Esophagus squamous epithelium (tissue), 5 donors: ENCODE measurements at places on chromosomes 3 and 15.

DNA sequence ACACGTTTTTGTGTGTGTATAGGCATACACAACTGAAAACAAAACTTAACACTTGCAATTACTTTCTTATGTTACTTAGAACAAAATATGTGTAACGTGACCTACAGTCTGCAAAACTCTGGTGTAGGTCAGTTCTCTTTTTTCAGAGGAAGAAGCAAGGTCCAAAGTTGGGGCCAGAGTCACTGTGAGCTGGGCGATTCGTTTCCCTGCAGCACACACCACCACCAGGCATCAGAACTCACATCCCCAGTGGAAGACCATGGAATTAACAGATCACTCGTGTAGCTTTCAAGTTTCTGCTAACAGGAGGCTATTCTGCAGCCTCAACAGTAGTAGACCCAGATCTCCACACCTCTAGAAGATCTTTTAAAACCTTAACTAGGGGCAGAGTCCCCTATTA lies 25.8 kb downstream of the ANP32A start:
- DNase-seq: no peak

DNA sequence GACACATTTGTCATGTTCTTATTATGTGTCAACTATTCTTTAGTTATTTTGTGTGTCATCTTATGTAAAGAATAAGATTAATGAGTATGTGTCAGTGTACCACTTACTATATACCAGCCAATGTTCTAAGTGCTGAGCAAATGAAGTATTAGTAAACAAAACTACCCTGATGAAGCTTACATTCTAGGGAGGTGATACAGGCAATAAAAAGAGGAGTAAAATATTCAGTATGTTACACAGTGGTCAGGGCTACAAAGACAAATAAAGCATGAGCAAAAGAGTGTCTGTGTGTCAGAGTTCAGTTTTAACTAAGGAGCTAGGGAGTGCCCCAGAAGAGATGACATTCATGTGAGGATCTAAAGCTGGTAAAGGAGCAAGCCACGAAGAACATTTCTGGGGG lies 79.1 kb downstream of the TRPC1 start:
- no peak for DNase-seq

- DNase-seq: peak; percentile 12
These were observed at the start of gene MST1R for GRCh38 chr3:49903451-49904424. Gene MST1R, minus strand, starts transcription at chr3:49903873. Its CDS starts 264 bp downstream, at chr3:49903609.

GRCh38 chr15:98113327-98113726 lies 152.8 kb downstream of the ARRDC4 start:
- no peak for DNase-seq

DNA sequence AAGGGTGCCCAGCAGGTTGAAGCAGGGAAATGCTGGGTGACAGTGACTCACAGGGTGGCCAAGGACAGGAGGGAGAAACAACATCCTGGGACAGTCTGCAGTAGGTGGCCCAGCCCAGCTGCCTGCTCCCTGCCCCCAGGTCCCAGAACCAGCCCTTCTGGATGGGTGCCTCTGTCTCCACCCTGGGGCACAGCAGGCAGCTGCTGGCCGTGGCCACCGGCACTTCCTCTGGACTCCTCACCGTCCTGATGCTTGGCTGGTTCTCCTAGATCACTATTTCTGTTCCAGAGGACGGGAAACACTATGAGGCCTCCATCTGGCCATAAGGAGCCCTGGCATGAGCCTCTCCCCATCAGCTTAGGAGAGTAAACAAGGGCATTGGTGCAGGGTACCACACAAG lies 258.9 kb downstream of the XXYLT1 start:
- no peak for DNase-seq

GRCh38 chr3:99199021-99199420 lies 297.5 kb upstream of the DCBLD2 start:
- DNase-seq: no peak

- no peak for DNase-seq
These were observed 476 bp downstream of the IP6K2 start for GRCh38 chr3:48716508-48716981.

DNA sequence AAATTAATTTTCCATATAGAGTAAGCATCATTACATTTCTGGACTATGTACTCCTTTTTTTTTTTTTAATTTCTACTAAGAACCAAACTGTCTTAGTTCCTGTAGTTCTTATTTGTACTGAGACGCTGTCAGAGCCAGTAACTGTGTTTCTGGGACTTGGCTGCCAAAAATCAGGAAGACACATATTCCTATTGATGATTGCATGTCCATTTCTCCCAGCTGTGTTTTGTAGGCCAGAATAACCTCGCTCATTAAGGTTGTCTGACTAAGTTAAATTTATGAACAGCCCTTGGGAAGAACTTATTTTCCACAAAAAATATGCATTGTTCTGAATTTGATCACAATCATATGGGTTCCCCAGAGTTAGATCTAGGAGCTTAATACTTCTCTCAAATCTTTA lies 29.5 kb downstream of the PLSCR5 start:
- no peak for DNase-seq

DNA sequence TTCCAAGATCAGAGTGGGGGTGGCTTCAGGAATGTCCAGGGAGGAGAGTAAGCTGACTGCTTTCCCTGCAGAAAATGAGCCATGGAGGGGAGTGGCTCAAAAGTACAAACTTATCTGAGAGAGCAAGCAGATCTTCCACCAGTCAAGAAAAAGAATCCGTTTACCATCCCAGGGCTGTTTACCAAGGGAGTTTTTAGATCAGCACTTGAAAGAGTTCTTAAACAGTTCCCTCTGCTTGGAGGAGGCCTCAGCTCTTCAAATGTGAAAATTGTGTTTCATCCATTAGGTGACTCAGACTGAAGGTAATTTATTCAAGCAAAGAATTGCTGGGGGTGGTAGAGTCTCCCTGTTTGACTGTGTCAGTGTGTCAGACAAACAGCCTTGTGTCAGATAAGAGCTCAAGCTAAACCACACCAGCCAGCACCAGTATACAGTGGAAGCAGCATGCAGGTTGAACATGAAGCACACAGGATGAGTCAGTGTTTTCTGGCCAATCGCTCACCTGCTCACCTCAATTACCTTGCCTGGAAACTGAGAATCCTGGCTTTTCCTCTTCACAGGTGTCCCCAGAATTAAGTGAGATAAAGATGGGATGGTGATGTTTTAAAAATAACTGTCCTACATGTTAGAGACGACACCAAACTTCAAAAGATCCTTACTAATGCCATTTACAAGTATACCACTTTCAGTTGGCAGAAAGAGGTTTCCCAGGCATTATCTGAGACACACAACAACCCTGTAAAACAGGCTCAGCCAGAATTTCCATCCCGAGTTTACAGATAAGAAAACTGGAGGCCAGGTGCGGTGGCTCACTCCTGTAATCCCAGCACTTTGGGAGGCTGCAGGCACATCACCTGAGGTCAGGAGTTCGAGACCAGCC lies 21.7 kb downstream of the SH3BP5 start:
- DNase-seq: no peak

DNA sequence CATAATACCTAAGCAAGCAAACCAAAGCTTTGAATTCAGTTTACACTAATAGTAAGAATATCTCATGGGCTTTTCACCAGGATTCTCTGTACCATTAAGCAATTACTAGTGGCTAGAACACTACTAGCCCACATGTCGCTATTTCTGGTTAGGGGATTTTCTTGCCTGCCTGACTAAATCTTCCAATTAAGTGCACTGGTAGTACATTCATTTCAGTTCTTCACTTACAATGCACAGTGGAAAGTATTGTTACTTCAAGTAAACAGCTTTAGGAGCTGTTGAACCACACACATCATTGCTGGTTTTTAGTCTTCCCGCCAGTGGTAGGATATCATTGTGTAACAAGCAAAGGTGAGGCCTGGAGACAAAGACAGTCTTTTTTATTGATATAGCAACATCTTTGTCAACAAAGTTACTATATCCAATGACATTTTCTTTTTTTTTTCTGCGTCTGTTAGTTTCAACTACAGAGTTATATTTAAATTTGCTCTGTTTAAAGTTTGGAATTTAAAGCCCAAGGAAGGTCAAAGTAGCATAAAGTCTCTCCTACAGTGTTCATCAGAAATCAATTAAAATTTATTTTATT lies 826.8 kb upstream of the NR2F2 start:
- no peak for DNase-seq

DNA sequence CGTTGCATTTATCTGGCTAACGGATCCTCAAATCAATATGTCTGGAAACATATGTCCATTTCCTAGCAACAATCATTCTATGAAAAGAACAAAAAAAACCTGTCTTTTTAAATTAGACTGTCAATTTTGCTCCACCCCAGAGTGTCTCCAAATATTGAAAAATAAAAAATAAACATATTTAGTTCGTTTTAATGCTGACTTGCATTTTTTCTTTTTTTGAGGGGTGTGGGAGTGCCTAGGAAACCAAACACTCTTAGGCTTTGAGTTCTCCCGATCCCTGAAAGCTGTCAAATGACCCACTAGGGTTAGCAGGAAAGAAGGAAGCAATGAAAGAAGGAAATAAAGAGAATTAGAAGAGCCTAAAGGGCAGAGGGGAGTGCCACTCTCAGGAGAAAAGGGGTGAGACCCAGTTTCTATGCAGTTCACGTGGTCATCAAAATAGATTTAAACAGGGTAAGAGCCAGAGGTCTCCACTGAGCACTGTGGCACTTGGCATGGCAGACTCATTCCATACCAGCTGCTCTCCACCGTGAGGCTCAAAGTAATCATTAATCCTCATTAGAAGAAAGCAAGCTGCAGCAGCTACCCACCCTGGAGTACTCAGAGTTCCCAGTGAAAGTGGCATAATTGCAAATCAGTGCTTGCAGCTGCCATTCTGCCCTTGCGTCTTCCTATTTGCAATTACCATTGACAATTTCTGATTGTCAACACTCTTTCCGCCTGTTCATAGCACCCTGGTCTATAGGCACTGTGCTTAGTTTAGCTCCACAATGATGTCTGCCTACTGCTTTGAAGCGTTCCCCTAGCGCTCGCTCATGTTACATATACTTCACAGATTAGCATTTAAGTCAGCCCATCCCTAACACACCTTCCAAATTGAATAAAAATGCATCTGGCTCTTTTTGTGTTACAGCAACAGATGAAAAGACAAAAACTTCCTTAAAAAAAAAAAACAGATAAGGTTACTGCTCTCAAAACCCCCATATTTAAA lies 32.3 kb downstream of the PDZRN3 start:
- no peak for DNase-seq

- DNase-seq: no peak
These were observed 127.7 kb downstream of the ASB7 start for GRCh38 chr15:100730129-100730528.

- no peak for DNase-seq
These were observed 88.8 kb downstream of the HES1 start for GRCh38 chr3:194224471-194225417.

GRCh38 chr3:69033470-69033869 lies 18.7 kb downstream of the TMF1 start:
- no peak for DNase-seq

DNA sequence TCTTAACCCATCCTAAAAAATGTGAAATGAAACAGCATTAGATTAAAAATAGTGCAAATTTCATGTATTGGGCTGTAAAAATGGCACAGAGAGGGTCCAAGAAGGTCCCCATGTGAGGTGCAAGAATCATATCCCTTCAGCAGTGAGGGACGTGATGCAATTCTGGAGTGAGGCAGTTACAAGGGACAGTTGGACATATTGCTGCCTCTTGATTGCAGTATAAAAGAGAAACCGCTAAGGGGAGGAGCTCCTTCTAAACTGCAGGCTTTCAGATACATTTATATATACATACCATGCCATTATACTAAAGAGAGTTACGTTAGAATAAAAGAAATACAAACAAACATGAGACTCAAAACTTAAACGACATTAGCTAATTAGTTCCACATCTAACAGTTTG lies 304.2 kb upstream of the CTNNB1 start:
- no peak for DNase-seq

DNA sequence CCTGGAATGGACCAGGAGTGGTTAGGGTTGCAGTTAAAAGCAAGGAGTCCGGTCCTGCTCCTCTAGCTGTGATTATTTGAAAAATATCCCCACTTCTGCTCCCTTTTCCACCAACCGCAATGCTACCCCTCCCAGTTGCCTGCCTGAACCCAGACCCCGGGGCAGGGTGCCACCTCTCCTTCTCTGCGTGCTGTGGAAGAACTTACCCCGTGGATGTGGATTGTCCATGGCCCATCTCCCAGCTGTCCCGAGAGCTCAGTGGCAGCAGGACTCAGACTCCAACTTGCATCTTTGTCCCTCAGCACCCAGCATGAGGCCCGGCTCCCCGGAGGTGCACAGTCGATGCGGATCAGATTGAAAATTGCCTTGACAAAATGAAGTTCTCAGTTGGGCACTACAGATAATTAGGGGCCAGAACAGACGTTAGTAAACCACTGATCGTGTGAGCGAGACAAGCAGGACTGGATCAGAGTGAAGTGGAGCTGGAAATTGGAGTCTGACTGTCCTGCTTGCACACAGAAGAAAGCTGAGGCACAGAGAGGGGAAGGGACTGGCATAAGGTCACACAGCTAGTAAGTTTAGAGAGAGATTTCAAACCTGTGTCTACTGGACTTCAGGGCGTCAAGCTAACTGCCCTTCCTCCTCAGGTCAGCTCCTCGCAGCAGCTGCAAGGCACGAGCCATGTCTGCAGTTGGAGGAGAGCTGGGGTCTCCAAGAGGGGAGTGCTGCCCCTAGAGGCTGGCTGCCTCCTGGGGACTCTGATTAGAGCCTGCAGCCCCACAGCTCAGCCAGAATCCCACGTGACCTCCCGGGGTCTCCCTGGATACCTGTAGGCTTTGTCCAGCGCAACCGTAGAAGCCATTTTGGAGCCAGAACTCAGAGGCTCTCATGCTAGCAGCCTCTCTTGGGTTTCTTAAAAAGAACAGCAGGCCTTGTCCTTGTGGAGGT lies 14.7 kb downstream of the SLC6A1 start:
- DNase-seq: no peak

GRCh38 chr3:32989171-32989570 lies 37.7 kb downstream of the CCR4 start:
- no peak for DNase-seq

GRCh38 chr15:54082836-54083492 lies 104.7 kb downstream of the UNC13C start:
- DNase-seq: no peak

GRCh38 chr15:92848852-92849598 lies 51.1 kb upstream of the CHD2 start:
- DNase-seq: no peak
